ENCODE measurements at places on chromosomes 1 and 21.

GRCh38 chr1:218439541-218440295 is 94.6 kb downstream of the TGFB2 start:
- DNase-seq, result no peak

DNA sequence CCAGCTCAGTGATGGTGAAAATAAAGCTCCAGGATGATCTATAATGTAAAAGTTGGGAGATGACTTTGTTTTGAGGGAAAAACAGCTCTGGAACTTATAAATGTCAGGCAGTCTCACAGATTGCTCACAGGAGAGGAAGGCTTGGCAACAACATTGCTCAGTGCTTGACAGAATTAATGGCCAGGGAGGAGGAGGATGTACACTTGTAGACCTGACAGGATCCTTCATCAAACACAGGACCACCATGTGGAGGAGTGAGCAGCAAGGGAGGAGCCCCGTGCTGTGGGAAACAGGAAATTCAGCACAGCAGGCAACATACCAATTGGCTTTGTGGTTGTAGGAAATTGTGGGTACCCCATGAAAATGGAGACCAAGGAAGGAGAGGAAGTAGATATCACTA is 291.8 kb upstream of the CAMK1G start:
- no peak for DNase-seq

GRCh38 chr21:27168084-27168483 is 201.2 kb upstream of the ADAMTS5 start:
- no peak for DNase-seq

DNA sequence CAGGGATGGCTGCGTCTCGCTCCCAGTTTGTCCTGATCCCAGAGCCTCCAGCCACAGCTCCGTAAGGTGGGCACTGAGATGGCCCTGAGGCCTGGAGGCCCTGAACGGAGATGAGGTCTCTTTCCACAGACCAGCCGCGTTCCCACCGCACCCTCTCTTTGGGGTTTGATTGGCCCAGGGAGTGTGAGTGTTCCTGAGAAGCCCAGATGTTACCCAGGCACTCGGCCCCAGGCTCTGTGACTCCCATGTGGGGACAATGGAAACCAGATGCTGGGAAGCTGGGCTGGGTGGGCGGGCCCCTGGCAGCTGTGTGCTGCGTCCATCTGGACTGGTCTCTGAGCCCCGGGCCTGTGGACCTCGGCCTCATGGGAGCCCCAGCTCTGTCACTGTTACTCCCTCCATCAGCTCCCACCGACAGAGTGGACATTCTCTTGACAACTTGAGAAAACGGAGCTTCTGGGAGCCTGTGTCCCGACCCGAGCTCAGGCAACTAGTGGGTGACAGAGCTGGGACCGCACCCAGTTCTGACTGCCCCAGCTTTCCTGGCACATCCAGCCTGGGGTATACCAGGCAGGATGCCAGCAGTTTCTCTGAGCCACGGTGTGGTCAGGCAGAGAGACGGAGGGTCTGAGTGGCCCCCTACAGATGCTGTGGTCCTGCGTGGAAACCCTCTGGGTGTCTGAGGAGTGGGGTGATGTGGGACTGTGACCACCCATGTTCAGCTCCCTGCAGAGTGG is 9.8 kb upstream of the COL6A1 start:
- no peak for DNase-seq

DNA sequence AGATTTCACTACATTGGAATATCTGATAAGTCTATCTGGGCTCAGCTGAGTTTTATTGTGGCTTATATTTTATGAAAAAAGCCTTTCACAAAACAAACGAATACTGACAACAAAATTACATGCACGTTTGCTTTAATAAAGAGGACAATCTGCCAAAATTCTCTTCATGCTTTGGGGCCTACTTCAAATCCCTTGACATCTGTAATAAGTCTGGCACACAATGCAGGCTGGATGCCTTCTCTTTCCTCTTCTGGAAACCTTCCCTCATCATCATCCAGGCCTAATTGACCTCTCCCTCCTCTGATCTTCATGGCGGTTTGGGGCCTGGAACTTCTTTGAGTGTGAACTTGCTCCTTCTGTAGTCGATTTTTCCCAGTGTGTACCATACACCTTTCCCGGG is 70.3 kb downstream of the MAP10 start:
- no peak for DNase-seq

DNA sequence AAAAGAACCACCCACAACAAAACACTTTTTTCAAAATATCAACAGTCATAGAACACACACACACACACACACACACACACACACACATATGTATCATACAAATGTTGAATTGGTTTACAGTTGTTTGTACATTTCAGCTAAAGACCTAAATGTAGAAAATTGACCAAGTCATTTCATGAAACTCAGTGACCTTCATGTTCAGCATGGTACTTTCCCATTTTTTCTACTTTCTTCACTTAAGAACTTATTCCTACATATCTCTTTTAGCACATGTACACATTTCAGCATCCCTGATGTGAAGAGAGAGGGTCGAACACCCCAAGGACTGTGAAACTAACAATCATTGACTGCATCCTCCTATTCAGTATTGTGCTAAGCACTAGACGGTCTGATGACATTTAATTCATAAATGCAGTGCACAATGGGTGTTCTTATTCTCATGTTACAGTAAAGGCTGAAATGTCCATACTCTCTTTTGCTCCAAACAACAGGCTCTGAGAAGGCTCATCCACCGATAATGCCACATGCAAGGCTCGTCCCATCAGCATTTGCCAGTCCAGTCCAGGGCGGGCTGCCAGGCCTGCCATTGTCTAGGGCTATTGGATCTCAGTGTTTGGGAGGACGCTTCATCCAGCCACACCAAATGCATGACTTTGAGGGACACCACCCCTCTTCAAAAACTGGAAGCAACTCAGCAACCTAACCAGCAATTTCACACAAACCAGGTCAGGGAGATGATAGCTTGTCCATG is 150.1 kb upstream of the RUNX1 start:
- no peak for DNase-seq

GRCh38 chr1:8276173-8276914 is 41.6 kb upstream of the SLC45A1 start:
- DNase-seq, result no peak

DNA sequence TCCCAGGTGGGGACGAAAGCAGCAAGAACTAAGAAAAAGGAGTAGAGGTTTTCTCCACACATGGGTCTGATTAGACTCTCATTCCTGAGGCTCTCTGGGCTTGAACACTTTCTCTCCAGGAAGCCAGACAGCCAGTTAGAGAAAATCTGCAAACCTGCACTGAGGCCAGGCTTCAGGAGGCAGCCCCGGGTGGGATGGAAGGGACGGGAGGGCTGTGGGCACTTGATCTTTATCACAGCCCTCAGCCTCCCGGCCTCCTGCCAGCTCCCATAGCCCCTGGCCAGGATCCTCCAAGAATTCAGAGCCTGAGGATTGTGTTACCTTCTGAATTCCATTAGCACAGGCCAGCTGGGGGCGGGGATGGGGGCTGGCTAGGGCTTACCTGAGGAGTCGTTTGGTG is 40.1 kb downstream of the SERTAD4 start:
- DNase-seq, result no peak

GRCh38 chr1:229254910-229255541 is 15.9 kb upstream of the RAB4A start:
- peak; percentile 26 for DNase-seq

DNA sequence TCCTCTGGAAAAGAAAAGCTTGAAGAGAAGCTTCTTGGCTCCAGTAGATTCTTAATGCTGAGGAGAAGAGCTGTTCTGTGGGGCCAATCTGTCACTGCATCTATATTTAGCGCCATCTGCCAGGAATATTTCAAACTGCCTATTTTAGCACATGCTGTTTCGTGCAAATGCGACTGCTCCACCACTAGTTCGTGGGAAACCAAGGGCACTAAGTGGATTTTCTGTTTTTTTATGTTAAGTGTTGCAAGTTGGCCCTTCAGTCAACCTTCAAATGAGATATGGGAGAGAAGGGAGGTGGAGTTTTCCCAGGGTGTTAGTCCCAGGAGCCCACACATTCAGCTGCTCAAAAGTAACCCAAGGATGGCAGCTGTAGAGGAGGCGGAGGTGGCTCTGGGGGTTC is 91.9 kb downstream of the TSEN15 start:
- no peak for DNase-seq

DNA sequence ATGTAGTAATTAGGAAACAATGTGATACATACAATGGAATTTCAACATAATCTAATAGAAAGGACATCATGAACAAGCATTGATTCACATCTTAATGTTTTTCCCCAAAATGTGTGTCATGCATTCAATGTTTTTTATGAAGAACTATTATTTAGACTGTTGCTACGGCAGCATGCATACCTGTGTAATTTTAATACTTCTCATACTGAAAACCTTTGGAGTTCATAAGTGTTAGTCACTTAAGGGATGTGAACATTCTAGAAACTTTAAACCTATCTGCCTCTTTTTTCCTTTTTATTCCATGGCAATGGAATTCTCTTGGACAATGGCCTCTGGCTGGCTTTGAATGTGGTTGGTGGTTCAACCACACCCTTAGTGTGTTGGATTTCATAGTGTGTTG is 48.6 kb downstream of the TMPRSS15 start:
- DNase-seq, result no peak

GRCh38 chr1:163071405-163072255 is 2.5 kb downstream of the RGS4 start:
- peak; percentile 20 for DNase-seq

DNA sequence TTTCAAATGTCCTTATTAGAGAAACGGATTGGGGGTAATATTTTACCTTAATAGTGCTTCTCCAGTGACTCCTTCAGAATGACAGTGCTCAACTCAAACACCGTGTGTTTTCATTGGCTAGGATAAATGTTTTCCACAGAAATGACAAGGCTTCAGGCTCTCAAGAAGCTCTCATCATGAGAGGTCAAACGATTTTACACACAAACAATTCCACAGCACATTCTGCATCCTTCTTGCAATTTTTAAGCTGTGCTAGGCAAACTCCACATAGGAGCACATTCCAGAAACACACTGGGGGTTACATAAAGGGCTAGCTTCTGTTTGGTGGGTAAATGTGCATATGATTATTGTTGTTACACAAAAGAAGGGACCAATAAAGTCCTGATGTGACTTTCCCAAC is 75.5 kb upstream of the IPO9 start:
- no peak for DNase-seq

GRCh38 chr1:150546294-150546937 is 2.8 kb upstream of the ADAMTSL4 start:
- DNase-seq, result no peak

GRCh38 chr1:223635236-223635635 is 30.3 kb downstream of the CAPN8 start:
- no peak for DNase-seq

DNA sequence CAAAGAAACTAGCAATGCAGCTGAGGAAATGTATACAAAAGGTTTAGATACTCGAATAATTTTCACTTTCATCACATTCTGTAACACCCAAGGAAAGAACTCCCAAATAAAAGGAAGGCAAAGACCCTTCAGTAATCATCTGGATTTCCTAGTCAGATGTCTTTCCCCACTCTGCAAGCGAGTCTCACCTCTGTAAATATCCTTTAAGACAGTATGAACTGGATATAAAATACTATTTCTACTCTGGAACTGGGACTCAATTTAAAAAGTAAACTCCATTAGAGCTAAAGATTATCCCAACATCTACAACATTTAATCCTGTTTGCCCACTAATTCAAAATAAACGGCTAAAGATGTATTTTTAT is 27.0 kb downstream of the C2CD2 start:
- DNase-seq, result no peak

- DNase-seq, result no peak
Measured at GRCh38 chr1:109385417-109385816, 12.3 kb downstream of the SORT1 start.

- DNase-seq, result no peak
Measured at GRCh38 chr1:201396861-201397464, 2.2 kb downstream of the LAD1 start.

- DNase-seq, result no peak
Measured at GRCh38 chr1:192633533-192634253, 2.3 kb upstream of the RGS13 start.

GRCh38 chr1:40076895-40077312 is 20.1 kb downstream of the PPT1 start:
- DNase-seq, result no peak

GRCh38 chr1:55214212-55214933 is 791 bp downstream of the USP24 start:
- peak; percentile 15 for DNase-seq

DNA sequence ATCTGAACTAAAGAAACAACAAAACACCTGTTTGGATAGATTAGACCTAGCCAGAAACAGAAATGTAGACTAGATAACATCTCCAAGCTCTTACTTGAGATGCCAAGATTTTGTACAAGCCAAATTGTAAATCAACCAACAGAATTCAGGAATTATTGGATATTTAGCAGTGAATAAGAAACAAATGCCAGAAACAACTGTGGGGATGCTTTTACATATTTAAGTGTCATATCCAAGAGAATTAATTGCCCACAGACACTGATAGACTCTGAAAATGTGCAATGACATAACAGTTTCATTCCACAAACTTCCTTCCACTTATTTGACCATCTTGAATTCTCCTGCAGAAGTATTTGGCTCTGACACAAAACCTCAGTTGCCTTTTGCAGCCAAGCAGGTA is 92.3 kb downstream of the SGIP1 start:
- no peak for DNase-seq

DNA sequence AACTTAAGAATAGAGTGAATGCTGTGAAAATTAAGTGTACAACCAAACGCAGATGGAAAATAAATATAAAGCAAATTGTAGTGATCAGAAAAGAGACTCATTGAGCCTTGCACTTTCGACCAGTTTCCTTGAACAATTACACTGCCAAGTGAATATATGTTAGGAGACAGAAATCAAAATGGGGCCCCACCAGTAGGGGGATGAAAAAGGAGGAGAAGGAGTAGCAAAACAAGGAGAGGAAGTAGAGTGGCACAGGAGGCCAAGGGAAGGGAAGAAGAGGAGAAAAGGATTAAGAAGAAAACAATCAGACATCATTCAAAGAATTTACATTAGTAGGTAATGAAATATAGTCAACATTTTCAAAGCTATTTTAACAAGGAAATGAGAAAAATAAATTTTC is 1770.6 kb downstream of the PLA2G4A start:
- no peak for DNase-seq

GRCh38 chr1:198943484-198944187 is 304.8 kb downstream of the PTPRC start:
- DNase-seq, result no peak

DNA sequence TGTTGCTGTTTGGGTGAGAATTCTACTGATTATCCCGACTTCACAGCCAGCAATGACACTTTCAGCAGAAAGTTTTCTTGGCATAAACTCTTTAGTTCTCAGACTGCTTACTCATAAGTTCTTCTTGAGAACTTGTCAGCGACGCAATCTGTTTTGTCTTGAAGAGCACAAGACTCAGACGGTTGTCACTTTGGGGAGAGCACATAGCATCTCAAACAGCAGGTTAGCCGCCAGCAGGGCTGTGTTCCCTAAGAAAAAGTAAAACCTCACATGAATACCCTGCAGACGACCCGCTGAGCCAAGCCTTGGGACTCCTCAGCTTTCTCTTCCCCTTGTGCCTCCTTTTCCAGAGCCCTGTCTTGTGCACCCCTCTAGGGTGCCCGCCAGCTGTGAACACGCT is 11.4 kb downstream of the AGMAT start:
- no peak for DNase-seq

DNA sequence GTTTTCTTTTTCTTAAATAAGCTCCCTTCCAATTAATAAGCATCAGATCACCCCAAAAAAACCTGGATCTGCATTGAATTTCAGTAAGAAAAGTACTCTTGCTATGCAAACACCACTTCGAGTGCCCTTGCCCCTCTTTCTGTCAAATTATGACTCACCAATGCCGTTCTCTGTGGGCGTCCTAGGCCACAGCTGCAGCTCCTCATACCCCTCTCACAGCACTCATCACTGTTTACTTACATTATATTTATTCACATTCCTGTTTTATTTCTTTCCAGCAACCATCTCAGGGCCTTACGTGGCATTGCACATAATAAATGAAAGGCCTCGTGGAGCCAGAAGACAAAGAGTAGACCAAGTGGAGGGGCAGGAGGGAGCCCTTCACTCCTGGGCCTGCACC is 99.1 kb upstream of the CTTNBP2NL start:
- no peak for DNase-seq
